Stimulated activated CD4-positive, alpha-beta T cell treated with anti-CD3 and anti-CD28 coated beads, Interleukin-1b, Interleukin-23, amount 100 ng/mL, for 1 hour (primary cell): ENCODE measurements at places on chromosomes 1 and 21.

DNA sequence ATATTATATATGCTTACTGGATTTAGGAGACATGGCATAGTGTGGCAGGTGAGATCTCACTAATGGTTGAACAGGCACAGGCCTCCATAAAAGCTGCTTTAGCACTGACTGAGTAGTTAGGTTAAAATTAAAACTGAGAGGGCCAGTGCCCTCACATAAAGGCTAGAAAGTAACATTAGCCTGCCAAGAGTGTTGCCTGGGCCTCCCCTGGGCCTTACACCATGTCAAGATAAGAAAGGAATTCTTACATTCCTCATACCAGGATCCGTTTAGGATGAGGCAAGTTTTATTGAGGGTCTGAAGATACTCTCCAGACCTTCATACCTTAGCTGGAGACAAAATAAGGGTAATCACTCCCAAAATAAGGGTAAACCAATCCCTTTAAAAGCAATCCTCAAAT, 1011.8 kb downstream of the PLA2G4A start:
- no peak for DNase-seq

GRCh38 chr1:39182804-39183203, 21.7 kb upstream of the MACF1 start:
- DNase-seq = no peak

DNA sequence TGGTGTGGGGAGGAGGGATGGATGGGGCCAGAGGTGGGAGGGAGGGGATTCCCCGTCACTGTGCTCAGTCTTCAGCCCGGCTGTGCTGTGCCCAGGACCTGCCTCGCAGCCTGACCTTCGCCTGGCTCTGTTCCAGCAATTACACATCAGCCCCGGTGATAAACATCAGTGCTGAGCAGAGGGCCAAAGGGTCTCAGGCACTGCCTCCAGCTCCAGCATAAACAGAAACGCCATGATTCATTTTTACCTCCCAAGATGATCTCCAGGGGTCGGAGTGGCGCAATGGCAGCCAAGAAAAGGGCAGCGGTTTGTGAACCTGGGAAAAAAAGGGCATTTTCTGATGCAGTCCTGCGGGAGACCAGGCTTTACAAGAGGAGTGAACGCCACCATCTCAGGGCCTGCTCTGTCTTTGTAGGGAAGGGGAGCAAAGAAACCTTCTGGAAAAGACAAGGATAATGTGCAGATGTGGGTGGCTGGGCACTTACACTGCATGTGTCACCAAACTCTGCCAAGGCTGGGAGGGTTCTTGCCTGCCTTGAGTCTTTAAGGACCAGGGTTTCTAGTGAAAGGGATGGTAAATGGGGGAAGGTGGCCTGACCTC, 28.1 kb downstream of the SHISA4 start:
- DNase-seq = no peak

DNA sequence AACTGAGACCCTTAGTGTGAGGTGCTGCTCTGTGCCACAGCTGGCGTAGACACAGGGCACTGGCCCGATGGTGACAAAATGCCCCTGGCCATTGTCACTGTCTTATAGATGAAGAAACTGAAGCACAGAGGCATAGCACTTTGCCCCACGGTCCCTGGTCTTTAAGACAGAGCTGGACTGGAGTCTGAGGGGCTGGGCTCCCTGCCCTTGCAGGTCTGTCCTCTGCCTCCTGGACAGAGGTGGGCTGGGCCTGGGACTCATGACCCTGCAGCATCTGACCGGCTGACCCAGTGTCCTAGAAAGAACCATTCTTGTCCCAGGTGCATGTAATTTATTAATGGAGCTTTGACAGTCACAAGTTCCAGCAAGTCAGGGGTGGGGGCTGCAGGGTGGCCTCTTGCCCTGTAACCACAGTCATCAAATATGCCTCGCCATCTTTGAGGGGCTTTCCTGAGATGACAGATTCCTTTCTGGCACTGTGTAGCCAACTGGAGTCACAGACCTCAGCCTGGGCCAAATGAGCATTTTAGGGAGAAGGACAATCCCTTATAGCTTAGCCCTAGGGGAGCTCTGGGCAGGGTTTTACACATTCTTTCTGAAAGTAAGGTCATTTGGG, 6.1 kb downstream of the SLFNL1 start:
- DNase-seq = no peak

- DNase-seq = no peak
Measured at GRCh38 chr1:193355626-193356025, 169.2 kb upstream of the B3GALT2 start.

- no peak for DNase-seq
Measured at GRCh38 chr1:95536501-95536900, 302.5 kb downstream of the RWDD3 start.
